ENCODE measurements at places on chromosomes 16 and 17. TPM values are rescaled to one million over a fixed set of nuclear protein-coding genes. Genes with fewer than 3 reads are reported as not detected.

- H3K27me3 ChIP-seq: no peaks in the 10 kb centered on the region
- no peaks in the 10 kb centered on the region for H3K36me3 ChIP-seq
- H3K27ac ChIP-seq: no peak overlapping the region
- H3K4me3 ChIP-seq: no peak overlapping the region
- peaks cover 10% of the 10 kb centered on the region for H3K4me1 ChIP-seq
These were observed 42.1 kb downstream of the SNX20 start for GRCh38 chr16:50638816-50639670.

DNA sequence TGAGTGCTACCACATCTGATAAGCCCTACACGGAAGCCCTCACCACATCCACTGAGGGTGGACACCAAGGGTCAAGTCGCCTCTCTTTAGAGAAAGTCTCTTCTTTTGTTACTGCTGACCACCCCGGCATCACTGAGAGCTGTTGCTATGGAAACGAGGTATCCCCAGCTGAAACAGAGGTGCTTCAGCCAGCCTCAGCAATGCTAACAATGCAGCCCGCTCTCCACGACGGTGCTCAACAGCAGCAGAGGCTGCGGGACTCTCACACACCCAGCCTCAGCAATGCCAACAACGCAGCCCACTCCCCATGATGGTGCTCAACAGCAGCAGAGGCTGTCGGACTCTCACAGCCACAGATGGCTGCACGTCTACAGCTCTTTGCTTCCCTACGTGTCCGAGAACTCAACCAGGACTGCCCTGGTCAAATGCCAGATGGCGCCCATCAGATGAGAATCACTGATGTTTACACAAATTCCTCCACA lies 41.4 kb downstream of the VPS53 start:
- H3K4me1 ChIP-seq: no peaks in the 10 kb centered on the region
- no peak overlapping the region for H3K4me3 ChIP-seq
- H3K27me3 ChIP-seq: no peaks in the 10 kb centered on the region
- H3K27ac ChIP-seq: no peak overlapping the region

DNA sequence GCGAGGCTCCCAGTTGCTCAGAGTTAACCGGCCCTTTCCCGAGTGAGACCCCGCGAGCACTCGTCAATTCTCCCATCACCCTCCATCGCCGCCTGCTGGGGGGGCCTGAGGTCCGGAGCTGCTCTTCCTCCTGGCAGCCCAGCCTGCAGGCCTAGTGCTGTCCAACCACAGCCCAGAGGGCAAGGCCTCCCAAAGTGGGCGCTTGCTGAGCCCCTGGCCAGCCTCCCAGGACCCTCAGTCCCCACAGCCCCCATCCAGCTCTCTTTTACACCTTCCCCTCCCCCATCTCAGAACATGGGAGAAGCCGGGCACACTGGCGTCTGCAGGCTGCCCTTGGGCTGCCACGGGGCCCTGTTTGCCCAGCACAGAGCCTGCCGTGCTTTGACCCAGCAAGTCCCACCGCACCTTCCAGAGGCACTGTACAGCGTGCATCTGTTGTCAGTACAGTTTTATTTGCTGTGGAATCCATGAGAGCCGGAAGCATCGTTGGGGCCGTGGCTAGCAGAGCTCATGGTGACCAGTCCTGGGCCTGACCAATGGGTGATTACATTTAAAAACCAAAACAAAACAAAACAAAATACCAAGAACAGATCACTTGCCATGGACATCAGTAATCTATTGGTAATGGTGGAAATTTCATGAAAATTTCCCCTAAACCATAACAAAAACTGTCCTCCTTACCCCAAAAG lies 96.1 kb upstream of the CBX4 start:
- peaks cover 27% of the 10 kb centered on the region for H3K4me1 ChIP-seq
- H3K4me3 ChIP-seq: no peak overlapping the region
- H3K27me3 ChIP-seq: peaks cover 44% of the 10 kb centered on the region
- no peak for DNase-seq

DNA sequence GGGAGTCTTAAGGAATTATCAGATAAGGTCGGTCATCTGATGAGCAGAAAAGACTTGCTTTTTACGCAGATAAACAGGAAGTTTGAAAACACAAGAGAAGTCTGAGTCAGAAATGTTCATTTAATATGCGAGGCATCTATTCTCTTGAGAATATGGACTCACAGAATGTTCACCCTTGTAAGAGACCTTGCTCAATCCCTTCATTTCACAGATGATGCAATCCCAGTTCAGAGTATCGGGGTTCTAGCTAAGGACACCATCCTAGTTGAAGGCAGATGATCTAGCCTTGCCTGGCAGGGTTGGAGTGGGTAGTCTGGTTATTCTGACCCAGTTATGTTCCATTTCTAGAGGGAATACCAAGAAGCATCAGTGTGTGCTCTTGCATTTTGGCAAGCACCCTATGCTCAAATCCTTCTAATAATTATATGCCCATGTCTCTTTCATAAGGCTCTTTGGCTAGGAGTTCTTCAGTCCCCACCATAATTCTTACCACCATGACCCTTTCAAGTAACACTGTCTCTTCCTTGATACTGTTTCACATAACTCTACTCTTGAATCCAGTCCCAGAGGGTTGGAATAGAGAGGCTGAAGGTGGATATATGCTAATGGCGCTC lies 42.5 kb downstream of the YPEL2 start:
- no peak for DNase-seq
- peaks cover 2% of the 10 kb centered on the region for H3K36me3 ChIP-seq
- peak overlapping the region; percentile 81 for H3K4me3 ChIP-seq

DNA sequence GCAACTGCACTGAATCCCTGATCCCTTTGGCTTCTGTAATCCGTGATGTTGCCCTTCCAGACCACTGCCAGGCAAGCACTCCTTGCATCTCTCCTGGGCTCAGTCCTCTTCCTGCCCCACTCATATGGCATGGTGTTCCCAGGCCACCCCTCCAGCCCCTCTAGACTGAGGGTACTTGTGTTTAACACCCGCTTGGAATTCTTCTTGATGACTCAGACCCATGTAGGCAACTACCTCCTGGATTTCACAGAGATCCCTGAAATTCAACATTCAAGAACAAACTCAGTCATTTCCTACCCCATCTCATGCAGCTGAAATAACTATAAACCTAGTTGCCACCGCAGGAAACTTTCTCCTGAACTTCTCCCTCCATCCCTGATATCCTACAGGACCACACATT lies 541.9 kb upstream of the CDH11 start:
- H3K36me3 ChIP-seq: no peaks in the 10 kb centered on the region
- no peak for DNase-seq
- no peak overlapping the region for H3K27ac ChIP-seq

DNA sequence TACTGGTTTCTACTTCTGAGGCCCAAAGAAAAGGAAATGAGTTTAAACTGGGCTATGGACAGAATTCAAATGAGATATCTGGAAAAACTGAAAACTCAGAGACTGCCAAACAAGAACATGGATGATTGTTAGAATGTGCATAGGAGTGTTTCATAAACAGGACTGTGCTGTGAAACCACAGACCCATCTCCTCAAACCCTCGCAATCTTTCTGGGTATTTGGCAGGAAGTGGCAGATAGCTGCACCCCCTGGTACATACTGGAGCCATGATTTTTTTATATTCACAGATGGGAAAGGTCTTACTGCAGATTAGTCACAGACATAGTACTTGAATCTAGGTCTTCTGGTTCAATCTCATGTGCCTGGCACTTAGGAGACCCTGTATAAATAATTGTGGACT lies 145.0 kb downstream of the CCDC182 start:
- peak overlapping the region; percentile 76 for H3K4me3 ChIP-seq
- no peaks in the 10 kb centered on the region for H3K36me3 ChIP-seq
- DNase-seq: peak; percentile 52
- H3K27ac ChIP-seq: peak overlapping the region; percentile 85
- peaks cover 80% of the 10 kb centered on the region for H3K4me1 ChIP-seq

GRCh38 chr17:40456396-40456951 lies 13.2 kb downstream of the IGFBP4 start:
- H3K4me1 ChIP-seq: peaks cover 14% of the 10 kb centered on the region
- no peak overlapping the region for H3K27ac ChIP-seq
- peaks cover 4% of the 10 kb centered on the region for H3K36me3 ChIP-seq
- no peaks in the 10 kb centered on the region for H3K27me3 ChIP-seq

GRCh38 chr17:32962320-32962711 lies 29.3 kb upstream of the SPACA3 start:
- H3K4me1 ChIP-seq: no peaks in the 10 kb centered on the region
- no peak overlapping the region for H3K4me3 ChIP-seq
- no peaks in the 10 kb centered on the region for H3K36me3 ChIP-seq
- no peak for DNase-seq
- H3K27me3 ChIP-seq: peaks cover 43% of the 10 kb centered on the region

GRCh38 chr16:61332461-61332860 lies 703.8 kb downstream of the CDH8 start:
- H3K36me3 ChIP-seq: no peaks in the 10 kb centered on the region
- H3K27me3 ChIP-seq: no peaks in the 10 kb centered on the region
- no peak overlapping the region for H3K4me3 ChIP-seq
- no peak for DNase-seq
- no peaks in the 10 kb centered on the region for H3K4me1 ChIP-seq
- no peak overlapping the region for H3K27ac ChIP-seq

- peak overlapping the region; percentile 91 for H3K27ac ChIP-seq
- H3K4me3 ChIP-seq: peak overlapping the region; percentile 61
- H3K27me3 ChIP-seq: no peaks in the 10 kb centered on the region
These were observed 21.1 kb downstream of the WIPI1 start for GRCh38 chr17:68435876-68436842.

GRCh38 chr16:23996258-23996955 lies 160.6 kb downstream of the PRKCB start:
- peaks cover 25% of the 10 kb centered on the region for H3K4me1 ChIP-seq
- no peaks in the 10 kb centered on the region for H3K27me3 ChIP-seq
- no peak overlapping the region for H3K4me3 ChIP-seq
- H3K27ac ChIP-seq: no peak overlapping the region
- no peak for DNase-seq

- H3K36me3 ChIP-seq: no peaks in the 10 kb centered on the region
- H3K4me1 ChIP-seq: peaks cover 5% of the 10 kb centered on the region
- no peak overlapping the region for H3K4me3 ChIP-seq
- no peak overlapping the region for H3K27ac ChIP-seq
- no peak for DNase-seq
These were observed 25.6 kb downstream of the ITGB3 start for GRCh38 chr17:47279062-47279801.

DNA sequence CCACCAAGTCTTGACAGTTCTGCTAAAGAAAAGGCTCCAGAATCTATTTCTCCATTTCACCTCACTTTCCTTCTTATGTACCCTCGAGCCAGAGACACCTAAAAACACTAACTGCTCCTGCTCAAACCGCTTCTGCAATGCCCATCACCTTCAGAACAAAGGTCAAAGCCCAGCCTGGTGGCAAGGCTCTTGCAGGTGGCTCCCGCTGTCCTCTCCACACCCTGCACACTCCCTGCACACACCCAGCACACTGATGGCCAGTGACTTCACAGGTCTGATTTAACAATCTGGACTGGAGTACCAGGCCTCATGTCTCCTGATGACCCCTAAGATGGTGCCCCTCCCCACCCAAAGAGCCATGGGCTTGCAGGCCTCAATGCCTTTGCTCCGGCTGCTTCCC lies 9.8 kb upstream of the C17orf113 start:
- no peak for DNase-seq
- H3K27me3 ChIP-seq: no peaks in the 10 kb centered on the region
- H3K27ac ChIP-seq: no peak overlapping the region
- no peaks in the 10 kb centered on the region for H3K36me3 ChIP-seq
- H3K4me1 ChIP-seq: peaks cover 42% of the 10 kb centered on the region

DNA sequence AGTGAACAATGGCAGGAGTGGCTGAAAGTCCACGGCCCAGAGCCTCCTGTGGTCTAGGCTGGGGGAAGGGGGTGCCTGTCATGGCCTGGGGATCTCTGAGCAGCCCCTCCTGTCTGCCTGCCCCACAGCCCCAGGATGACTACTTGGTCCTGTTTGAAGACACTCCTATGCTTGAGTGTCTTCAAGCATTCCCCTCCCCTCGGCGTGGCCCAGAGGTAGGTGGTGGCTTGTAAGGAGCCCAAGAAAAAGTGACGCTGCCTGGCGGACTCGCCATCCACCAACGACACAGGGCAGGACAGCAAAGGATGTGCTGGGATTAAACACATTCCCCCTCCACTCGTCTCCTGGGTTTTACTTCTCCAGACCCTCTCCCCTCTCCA lies 5.7 kb downstream of the SULT1A1 start:
- H3K27me3 ChIP-seq: no peaks in the 10 kb centered on the region
- no peak overlapping the region for H3K4me3 ChIP-seq
- no peaks in the 10 kb centered on the region for H3K4me1 ChIP-seq
- H3K36me3 ChIP-seq: no peaks in the 10 kb centered on the region

The HSPB9 gene
- not detected for total RNA-seq

The SEPTIN12 gene
- total RNA-seq: not detected

The TNP2 gene
- not detected for total RNA-seq

The KRTAP4-5 gene
- not detected for total RNA-seq

The QPRT gene
- 4.5 TPM for total RNA-seq

The BICDL2 gene
- 0.30 TPM for total RNA-seq

The SUMO2 gene
- total RNA-seq: 368 TPM

The ATP2A1 gene
- 6.1 TPM for total RNA-seq
